Heart left ventricle (tissue), 16 donors: ENCODE measurements at places on chromosomes 2 and 18. TPM values are rescaled to one million over a fixed set of nuclear protein-coding genes. Genes with fewer than 3 reads are reported as not detected.

Gene MAIP1
- 20.4 TPM for total RNA-seq

Gene VWC2L
- not detected for total RNA-seq

Gene HOXD12
- not detected for total RNA-seq

DNA sequence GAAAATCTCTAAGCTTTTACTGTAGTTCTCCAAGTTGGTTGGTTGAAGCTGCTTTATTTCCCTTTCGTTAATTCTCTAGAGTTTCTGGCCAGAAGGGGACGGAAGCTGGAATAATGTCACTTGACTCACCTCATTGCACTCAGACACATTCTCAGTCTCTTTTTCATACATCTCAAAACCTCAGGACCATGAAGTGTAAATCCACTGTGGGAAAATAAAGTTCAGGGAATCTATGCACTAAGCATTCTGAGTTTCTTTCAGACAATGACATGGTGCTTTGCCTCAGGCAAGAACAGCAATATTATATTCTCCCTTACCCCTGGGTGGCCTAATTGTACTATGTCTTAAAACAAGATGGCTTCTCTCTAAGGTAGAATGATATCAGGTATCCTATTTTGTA lies 167.8 kb downstream of the PRPF40A start:
- DNase-seq: no peak

Gene EPAS1
- 344 TPM for total RNA-seq

GRCh38 chr2:64586054-64586453 lies 61.9 kb downstream of the AFTPH start:
- no peak for DNase-seq

- DNase-seq: peak; percentile 56
Measured at GRCh38 chr2:229445501-229446211, 174.6 kb upstream of the PID1 start.

DNA sequence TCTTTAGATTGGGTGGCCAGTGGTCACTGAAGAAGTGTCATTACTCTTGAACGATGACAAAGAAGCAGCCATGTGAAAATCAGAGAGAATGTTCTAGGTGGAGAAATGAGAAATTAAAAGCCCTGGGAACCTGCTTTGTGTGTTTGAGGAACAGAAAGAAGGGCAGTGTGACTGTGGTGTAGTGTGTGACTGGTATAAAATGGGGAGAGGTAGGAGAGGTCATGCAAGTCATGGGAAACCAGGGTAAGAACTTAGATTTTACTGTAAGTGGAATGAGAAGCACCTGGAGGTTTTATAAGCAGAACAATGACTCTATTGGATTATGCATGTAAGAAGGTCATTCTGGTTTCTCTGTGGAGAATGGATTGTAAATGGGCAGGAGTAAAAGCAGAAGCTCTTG lies 12.2 kb downstream of the ICOS start:
- DNase-seq: no peak

- DNase-seq: no peak
Measured at GRCh38 chr2:1653956-1654695, 90.2 kb downstream of the PXDN start.

Gene TRPM8
- total RNA-seq: not detected

- no peak for DNase-seq
Measured at GRCh38 chr2:133480707-133481429, 87.4 kb downstream of the NCKAP5 start.

Gene TUBA4B
- not detected for total RNA-seq

- DNase-seq: no peak
Measured at GRCh38 chr2:158918452-158918851, 50.0 kb upstream of the TANC1 start.

Gene EFHD1
- total RNA-seq: 42.2 TPM

Gene BCL11A
- 19.3 TPM for total RNA-seq

GRCh38 chr18:26040051-26040656 lies 50.3 kb downstream of the SS18 start:
- no peak for DNase-seq

Gene TUBA4A
- total RNA-seq: 381 TPM

GRCh38 chr18:13252686-13253410 lies 34.3 kb downstream of the LDLRAD4 start:
- no peak for DNase-seq

DNA sequence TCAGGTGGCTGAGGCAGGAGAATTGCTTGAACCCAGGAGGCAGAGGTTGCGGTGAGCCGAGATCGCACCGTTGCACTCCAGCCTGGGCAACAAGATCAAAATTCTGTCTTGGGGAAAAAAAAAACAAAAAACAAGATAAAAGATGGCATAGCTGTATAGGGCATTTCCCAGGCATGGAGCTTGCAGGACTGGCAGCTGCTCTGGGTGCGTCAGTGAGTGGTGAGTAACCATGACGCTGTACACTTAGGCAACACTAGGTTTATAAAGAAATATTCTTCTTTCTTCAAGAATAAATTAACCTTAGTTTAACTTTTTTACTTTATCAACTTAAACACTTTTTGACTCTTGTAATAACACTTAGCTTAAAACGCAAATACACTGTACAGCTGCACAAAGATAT lies 15.4 kb downstream of the TGOLN2 start:
- DNase-seq: no peak

DNA sequence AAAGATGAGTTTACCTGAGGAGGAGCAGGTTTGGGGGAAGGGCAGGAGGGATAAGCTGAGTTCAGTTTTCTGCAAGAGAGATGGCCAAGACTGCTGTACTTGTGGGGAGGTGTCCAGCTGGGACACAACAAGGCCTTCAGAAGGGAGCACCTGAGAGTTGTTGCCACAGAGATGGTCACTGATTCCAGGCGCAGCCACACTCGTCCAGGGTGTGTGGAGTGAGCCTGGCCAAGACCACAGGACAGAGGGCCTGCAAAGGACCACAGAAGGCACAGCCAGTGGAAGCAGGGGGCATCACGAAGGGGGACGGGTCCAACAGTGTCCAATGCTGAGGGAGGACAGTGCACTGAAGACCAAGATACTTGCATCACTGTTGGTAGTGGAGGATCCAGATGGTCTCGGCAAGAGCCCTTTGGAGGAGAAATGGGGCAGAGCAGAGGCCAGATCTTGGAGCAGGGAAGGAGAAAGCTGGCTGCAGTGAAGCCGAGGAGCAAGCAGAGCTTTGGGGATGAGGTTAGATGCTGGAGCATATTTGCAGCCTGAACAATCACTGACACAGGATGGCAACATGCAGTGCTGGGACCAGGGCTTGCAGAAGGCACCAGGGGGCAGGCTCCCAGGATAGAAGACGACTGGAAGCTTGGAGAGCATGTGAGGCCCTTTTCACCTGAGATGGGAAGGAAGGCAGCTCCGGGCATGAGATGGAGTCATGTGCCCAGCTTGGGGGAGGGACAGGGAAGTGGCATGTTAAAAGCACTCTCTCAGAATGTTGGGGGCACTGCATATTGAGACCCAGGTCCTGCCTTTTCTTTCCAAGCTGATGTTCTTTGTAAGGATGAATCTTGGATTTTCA lies 214.0 kb downstream of the CYP26B1 start:
- no peak for DNase-seq

DNA sequence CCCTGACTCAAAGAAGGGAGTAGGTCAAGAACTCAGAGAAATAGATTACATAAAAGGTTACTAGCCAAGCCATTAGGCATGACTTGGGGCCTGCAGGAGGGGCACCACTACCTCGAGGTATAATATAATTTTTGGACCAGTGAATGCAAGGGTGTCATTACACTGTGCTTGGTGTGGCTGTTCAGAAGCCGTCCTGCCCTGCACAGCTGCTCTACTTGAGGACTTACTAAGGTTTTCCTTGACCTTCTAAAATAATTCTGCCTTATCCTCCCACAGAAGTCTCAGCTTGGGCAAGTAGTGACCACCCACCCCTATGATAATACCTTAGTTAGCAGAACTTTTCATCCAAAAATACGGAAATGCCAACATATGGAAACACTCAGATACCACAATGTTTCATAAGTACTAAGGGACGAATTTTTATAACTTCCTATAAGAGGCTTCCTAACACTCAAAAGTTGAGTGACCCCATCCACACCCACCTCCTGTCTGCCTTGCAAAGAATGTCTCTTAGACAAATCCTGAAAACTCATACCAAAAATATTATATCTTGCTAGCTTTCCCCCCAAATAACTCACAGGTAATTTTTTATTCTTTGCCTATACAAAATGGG lies 17.7 kb upstream of the ATG16L1 start:
- DNase-seq: no peak

Gene RAB17
- 3.7 TPM for total RNA-seq

Gene SLC4A3
- total RNA-seq: 421 TPM

DNA sequence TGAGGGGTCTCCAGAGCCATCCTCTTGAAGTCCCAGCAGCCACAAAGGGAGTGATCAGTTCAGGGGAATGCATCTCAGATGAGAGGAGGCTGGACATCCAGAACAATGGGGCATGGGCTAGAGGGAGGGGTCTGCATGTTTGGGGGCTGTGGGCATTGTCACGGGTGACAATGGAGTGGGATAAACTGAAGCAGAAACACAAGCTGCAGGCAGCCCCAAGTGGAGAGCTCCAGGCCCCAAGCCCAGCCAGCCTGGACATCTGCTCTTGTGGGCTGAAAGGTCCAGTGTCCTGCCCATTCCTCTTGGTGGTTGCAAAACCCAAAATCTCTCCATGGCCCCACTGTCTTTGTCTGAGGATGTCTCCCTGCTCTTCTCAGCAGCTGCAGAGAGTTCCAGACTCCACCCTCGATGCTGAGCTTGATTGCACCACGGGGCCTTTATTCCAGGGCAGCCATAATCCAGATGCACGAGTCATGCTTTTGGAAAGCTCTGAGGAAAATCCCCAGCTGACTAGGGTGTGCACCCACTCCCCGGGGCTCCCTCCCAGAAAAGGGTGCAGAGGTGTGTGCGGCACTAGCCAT lies 149.4 kb downstream of the TNS1 start:
- DNase-seq: no peak
